ENCODE measurements at places on chromosomes 3 and 15. TPM values are rescaled to one million over a fixed set of nuclear protein-coding genes. Genes with fewer than 3 reads are reported as not detected.

XCR1 gene
- 0.06 TPM for total RNA-seq

FBXO40 gene
- total RNA-seq, result 0.68 TPM

FGD5 gene
- 17.8 TPM for total RNA-seq

BFSP2 gene
- not detected for total RNA-seq

CPNE4 gene
- 8.4 TPM for total RNA-seq

DNA sequence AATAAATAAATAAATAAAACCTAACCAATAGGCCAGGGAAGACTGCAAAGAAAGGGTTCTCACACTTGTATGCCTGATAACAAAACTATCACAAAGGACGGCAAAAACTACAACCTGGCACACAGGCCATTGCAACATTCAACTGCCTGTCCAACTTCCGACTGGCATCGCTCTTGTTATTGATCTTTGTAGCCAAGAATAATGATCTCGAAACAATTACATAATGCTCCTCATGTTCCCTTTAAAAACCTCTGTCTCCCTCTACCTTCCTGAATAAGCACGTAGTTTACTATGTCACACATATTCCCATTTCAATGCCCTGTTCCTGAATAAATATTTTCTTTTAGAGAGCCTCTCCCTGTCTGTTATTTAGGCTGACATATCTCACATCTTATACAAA lies 74.3 kb downstream of the B3GNT5 start:
- H3K4me3 ChIP-seq, result no peak overlapping the region
- no peaks in the 10 kb centered on the region for H3K27me3 ChIP-seq
- no peaks in the 10 kb centered on the region for H3K4me1 ChIP-seq

GRCh38 chr3:195119461-195120266 lies 151.3 kb downstream of the XXYLT1 start:
- no peaks in the 10 kb centered on the region for H3K36me3 ChIP-seq
- DNase-seq, result peak; percentile 36
- peak overlapping the region; percentile 47 for H3K27ac ChIP-seq
- H3K27me3 ChIP-seq, result no peaks in the 10 kb centered on the region
- H3K4me1 ChIP-seq, result peaks cover 12% of the 10 kb centered on the region

DNA sequence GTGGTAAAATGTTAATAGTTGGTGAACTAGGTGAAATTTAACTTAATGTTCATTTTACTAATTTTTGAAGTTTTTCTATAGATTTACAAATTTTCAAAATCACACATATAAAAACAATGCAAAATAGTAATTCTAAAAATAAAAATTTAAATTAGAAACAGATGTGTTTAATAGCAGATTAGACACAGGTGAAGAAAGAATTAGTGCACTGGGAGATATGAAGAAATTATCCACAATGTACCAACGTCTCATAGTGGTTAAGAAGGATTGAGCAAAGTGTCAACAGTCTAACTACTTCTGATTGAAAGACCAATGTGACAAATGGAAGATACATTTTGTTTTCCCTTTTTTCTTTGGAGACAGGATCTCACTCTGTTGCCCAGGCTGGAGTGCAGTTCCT lies 26.5 kb downstream of the SPG11 start:
- no peaks in the 10 kb centered on the region for H3K36me3 ChIP-seq
- no peaks in the 10 kb centered on the region for H3K4me1 ChIP-seq
- H3K27me3 ChIP-seq, result no peaks in the 10 kb centered on the region
- H3K27ac ChIP-seq, result no peak overlapping the region

DNA sequence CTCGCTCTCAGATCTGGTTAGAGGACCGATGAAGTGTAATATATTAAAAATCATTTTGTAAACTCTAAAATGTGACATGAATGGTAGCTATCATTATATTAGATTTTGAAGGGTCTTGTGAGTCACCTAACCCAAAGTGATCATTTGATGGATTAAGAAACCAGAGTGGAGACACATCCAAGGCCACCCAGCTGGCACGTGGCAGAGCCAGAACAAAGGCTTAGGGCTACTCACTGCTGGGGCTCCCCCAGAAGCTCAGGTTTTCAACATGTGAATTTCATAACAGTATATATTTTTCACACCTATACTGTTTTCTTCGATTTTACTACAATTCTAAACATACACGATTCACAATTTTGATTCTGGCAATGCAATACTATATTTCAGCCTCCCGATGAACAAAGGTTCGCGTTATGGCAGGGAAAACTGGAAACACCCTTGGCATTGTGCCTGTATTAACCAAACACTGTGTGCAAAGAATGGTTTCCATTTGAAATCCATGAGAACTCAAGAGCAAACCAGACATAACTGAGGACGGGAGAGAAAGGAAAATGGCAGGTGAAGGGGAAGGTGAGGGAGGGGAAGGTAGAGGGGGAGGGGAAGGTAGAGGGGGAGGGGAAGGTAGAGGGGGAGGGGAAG lies 88.9 kb downstream of the ADAMTS17 start:
- no peak for DNase-seq
- no peaks in the 10 kb centered on the region for H3K36me3 ChIP-seq
- no peak overlapping the region for H3K4me3 ChIP-seq
- H3K27me3 ChIP-seq, result no peaks in the 10 kb centered on the region

GRCh38 chr3:37627951-37628620 lies 233.6 kb upstream of the CTDSPL start:
- no peak overlapping the region for H3K4me3 ChIP-seq
- no peak overlapping the region for H3K27ac ChIP-seq
- H3K36me3 ChIP-seq, result no peaks in the 10 kb centered on the region
- no peaks in the 10 kb centered on the region for H3K27me3 ChIP-seq
- peaks cover 12% of the 10 kb centered on the region for H3K4me1 ChIP-seq
- DNase-seq, result no peak

DNA sequence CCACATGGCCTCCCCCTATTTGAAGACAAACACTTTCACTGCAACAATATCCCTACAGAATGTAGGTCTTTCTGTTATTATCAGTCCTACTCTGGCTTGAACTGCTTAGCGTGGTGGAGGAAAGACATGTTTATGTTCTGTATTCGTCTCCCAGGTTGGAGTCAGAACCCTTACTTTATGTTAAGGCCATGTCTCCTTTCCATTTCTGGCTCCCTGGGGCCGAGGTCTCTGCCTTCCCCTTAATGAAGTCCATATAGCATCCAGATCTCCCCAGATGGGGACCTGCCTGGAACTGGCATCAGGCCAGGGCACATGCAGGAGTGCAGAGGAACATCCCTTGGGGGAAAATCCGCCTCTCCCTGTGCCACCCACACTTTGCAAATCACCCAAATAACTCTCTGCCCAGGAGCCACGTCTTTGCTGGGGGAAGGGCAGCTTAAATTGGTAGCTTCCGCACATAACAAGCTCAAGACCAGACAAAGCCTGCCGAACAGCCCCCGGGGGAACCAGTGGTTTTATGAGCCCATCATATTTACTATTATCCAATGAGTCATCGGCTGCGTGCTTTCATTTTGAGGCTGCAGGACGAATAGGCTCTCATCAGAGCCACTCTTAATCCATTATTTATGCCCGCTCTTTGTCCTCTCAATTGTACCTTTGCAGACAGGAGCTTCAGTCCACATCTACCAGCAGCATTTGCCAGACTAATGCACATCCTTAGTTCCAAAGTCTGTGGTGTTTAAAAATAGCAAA lies 237.0 kb downstream of the UACA start:
- H3K4me1 ChIP-seq, result no peaks in the 10 kb centered on the region
- no peak overlapping the region for H3K4me3 ChIP-seq
- DNase-seq, result no peak
- no peaks in the 10 kb centered on the region for H3K27me3 ChIP-seq

DNA sequence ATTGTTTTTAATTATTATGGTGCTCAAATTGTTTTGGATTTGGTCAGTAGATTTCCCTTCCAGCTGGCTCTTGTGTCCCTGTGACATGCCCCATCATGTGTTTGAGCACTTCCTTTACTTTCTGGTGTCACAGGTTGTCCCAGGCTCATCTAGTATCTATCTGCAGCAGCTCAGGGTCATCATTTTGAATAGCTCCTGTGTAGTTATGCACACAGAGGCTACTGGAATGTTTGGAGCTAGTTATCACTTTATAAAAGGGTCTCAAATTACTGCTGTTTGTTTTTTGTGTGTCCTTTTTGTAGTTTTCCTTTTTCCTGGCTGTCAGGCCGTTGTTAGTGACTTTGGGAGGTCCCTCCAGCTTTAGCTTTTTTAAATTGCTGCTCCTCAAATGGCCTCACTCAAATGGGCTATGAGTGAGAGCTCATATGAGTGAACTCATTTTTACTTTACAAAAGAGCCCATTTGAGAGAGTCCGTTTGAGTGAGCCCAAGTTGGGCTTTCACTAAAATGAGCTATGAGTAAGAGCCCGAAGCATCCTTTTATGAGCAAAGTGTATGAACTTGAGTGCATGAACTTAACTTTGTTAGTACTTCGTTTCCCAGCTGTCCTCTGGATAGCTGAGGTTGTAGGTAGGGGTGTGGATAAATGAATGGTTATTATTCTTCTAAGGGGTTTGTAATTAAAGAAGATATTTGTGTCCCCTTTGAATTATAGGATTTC lies 43.8 kb downstream of the SQOR start:
- H3K27ac ChIP-seq, result no peak overlapping the region
- H3K4me3 ChIP-seq, result no peak overlapping the region
- H3K27me3 ChIP-seq, result no peaks in the 10 kb centered on the region
- H3K36me3 ChIP-seq, result no peaks in the 10 kb centered on the region
- DNase-seq, result no peak
- no peaks in the 10 kb centered on the region for H3K4me1 ChIP-seq

DNA sequence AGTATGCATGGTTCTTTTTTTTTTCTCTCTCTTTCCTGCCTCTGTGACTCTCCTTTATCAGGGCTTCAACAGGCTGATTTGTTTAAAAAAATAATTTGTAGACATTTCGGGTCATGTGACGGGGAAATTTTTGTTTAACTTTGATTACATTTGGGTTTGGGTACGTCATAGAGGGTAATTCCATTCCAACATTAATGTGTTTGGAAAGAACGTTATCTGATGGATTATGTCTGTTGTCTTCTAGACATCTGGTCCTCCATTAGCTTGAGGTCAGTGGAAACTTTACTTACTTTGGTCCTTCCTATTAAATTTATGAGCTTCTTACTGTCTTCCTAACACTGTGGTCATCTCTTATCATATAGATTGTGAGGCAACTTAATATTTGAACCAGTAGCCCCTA lies 80.9 kb downstream of the STT3B start:
- H3K27me3 ChIP-seq, result no peaks in the 10 kb centered on the region
- H3K4me3 ChIP-seq, result no peak overlapping the region
- DNase-seq, result no peak
- no peaks in the 10 kb centered on the region for H3K36me3 ChIP-seq

GRCh38 chr3:190847436-190847835 lies 15.1 kb downstream of the GMNC start:
- no peaks in the 10 kb centered on the region for H3K4me1 ChIP-seq
- H3K4me3 ChIP-seq, result no peak overlapping the region
- no peak overlapping the region for H3K27ac ChIP-seq

All from testis (tissue), 5 donors.